ENCODE measurements at places on chromosomes 6 and 20.

DNA sequence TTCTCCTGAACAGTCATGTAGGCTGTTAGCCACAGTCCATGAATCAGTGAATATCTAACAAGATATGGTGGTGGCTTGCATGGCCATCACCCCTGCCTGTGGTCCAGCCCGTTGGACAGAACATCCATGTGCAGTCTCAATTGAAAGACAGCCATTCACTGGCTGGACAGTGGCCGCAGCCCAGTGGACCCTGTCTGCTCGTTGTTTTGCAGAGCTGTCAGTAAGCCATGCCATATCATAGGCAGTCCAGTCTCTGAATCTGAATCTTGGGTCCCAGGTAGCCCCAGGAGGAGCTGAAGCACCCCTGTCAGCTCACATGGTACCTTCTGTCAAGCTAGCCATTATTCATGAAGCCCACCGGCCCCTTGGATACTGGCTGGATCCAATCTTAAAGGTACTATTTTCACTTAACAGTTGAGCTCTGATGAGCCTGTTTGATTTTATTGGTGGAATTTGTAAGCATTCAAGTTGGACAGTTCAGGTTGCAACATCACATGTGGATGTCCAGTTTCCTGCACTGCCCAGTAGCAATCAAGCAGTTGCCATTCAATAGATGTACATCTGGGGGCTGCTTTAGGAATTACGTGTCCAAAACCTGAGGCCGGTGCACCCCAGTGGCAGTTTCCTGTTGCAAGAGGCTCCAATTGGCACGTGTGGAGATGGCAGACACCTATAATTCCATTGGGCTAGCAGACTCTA is 37.8 kb downstream of the SERPINB1 start:
- no peak for DNase-seq

- peak; percentile 47 for DNase-seq
Observed at GRCh38 chr6:52020945-52021570, 66.4 kb downstream of the PKHD1 start.

GRCh38 chr6:38604700-38605099 is 35.0 kb downstream of the BTBD9 start:
- no peak for DNase-seq

- no peak for DNase-seq
Observed at GRCh38 chr20:32281711-32282110, 4.3 kb downstream of the KIF3B start.

DNA sequence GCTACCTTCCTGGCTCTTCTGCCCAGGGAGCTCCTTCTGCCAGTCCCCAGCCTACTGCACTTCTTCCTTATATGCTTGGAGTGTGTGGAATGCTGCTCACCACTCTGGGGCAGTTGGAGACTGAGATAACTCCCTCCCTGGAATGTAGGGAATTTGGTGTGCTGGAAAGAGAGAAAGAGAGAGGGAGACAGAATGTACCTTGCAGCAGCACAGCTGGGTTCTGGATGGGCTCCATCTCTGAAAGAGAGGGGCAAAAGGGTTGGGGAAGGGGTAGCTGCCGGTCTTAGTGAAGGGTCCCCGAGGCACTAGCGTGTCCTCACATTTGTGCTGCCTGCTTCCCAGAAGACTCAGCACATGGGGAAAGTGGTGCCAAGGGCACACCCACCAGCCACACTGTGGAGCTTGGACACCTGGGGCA is 40.2 kb upstream of the DDR1 start:
- no peak for DNase-seq

DNA sequence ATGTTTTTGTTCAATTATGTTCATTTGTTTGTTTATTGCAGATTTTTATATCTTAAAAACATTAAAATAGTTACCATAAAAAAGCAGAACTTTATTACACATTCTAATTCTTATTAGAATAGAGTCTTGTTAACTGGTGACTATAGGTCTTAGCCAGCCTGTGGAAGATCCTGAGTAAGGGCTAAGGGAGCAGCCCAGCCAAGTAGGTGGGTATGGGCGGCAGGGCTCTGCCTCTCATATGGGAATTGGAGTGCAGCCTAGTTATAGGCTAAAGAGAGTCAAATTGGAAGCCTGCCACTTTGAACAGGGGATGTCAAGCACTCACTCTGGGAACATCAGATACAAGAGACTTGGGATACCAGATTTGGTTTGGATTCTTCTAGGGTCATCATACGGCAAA is 10.5 kb upstream of the HSF2 start:
- no peak for DNase-seq

DNA sequence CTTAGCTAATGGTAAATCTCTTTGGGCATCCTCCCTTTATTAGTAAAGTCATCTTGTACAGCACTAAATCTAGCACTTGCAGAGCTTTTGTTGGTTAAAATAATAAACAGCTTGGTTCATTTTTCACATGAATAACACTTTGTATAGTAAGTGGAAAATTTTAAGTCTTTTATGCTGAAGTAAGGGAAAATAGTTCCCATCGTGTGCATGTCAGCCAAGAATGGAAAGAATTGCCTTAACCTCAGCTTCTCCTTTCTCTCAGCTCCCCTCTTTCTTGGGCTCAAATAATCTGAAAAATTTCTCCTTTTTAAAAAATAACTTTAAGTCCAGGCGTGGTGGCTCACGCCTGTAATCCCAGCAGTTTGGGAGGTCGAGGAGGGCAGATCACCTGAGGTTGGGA is 16.6 kb downstream of the SNRPC start:
- peak; percentile 21 for DNase-seq

GRCh38 chr6:30626484-30627366 is at the start of gene ATAT1:
Gene ATAT1 (plus strand): TSS chr6:30626874.
- peak; percentile 97 for DNase-seq

Measured in Ammon's horn (tissue), 1 donor.